ENCODE measurements at places on chromosomes 1 and 21.
A peak's percentile ranks its signal among the peaks of the same experiment; 100 is the strongest.

GRCh38 chr1:226798427-226799411, 59.6 kb upstream of the ITPKB start:
- DNase-seq: no peak

- no peak for DNase-seq
These were observed 24.0 kb downstream of the L1TD1 start for GRCh38 chr1:62218604-62219003.

GRCh38 chr1:207152792-207153468, 48.9 kb downstream of the C4BPA start:
- no peak for DNase-seq

DNA sequence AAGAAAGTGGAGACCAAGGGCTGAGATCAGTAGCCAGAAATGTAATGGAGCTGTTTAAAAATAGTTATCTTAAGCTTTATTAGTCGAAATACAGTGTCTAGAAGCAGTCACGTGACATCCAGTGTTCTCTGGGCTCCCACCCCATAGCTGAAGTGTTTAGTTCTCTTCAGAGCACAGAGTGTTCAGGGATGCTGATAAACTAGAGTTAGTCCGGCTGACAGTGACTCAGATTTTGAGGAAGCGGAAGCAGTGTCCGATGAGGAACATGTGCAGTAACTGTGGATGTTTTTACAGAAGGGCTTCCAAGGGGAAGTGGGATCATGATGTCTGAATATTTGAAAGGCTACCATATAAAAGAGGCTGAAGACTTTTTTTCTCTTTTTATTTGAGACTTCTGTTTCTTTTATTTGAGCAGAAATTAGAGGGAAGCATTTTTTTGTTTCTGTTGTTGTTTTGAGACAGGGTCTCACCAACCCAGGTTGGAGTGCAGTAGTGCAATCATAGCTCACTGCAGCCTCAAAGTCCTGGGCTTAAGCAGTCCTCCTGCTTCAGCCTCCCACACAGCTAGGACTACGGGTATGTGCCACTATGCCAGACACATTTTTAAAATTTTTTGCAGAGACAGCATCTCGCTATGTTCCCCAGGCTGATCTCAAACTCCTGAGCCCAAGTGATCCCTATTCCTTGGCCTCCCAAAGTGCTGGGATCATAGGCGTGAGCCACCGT, 124.2 kb downstream of the GALNT2 start:
- no peak for DNase-seq

DNA sequence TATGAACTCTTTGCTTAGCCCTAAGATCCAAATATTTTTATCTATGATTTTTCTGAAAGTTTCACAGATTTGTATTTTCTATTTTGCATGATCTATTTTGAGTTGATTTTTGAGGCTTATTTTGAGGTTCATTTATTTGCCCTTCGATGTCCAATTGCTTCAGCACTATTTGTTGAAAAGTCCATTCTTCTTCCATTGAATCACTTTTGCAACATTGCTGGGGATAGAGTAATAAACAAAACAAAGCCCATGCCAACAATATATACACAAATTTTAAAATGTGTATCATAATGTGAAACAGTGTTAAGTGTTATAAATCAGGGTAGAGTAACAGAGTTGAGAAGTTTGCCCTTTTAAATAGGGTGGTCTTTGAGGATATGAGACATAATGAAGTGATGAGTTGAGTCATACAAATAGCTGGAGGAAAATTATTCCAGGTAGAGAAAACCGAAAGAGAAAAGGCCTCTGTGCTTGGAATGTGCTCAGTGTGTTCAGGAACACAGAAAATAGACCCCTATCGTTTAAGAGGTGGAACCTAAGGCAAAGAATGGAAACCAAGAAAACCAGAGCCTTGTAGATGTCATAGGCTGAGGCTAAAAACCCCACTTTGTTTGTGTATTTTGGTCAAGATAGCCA, 172.7 kb upstream of the NR5A2 start:
- no peak for DNase-seq

GRCh38 chr21:38879912-38880576, 74.3 kb downstream of the ETS2 start:
- DNase-seq: no peak

DNA sequence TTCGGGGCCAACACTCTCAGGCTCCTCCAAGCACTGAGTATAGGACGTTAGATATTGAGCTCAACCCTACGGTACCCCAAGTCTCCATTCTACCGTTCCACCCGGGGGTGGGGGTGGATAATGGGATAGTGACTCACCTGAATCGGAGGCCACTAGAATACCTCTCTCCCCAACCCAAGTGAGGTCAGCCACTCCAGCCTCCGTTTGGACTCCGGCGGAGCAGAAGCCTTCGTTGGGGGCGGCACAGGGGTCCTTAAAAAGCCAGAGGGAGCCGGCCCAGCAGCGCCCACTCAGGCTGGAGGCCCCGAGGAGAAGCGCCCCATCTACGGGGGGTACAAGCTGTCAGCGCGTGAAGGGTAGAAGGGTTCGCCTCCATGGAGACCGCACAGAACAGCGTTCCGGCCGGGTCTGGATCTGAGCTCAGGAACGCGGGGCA, 556 bp downstream of the WDR77 start:
- DNase-seq: no peak

GRCh38 chr1:235783148-235783776, 83.4 kb downstream of the LYST start:
- no peak for DNase-seq

DNA sequence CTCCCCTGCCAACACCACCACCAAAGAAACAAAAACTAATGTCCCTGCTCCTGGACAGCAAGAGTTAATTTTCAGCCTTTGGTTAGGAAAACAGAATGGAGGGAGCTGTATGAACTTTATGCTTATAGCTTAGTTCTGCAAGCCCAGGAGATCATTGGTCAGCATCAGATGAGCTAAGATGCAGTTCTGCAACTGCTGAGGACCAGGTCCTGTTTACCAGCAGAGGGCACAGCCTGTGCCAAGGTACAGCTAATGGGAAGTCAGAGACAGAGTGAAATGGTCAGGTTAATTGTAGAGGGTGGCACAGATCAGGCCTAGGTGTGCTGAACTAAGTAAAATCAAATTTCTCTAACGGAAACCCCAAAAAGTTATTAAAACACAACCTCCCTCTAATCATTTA, 161.3 kb downstream of the ROR1 start:
- peak; percentile 55 for DNase-seq
